ENCODE measurements at places on chromosomes 6 and 20. TPM values are rescaled to one million over a fixed set of nuclear protein-coding genes. Genes with fewer than 3 reads are reported as not detected.

The PRICKLE4 gene
- total RNA-seq: 3.8 TPM

The CST1 gene
- not detected for total RNA-seq

The NSFL1C gene
- total RNA-seq: 57.5 TPM

The FHL5 gene
- total RNA-seq: 38.5 TPM

Data from subcutaneous adipose tissue (tissue), 4 donors.